ENCODE measurements at places on chromosomes 11 and 22. TPM values are rescaled to one million over a fixed set of nuclear protein-coding genes. Genes with fewer than 3 reads are reported as not detected.

ST14 gene
- total RNA-seq = 121 TPM

LRRC75B gene
- total RNA-seq = 5.0 TPM

KCNE3 gene
- 2.5 TPM for total RNA-seq

CHST1 gene
- 3.0 TPM for total RNA-seq

KRTAP5-8 gene
- total RNA-seq = 0.32 TPM

KCNC1 gene
- not detected for total RNA-seq

TMEM123 gene
- 131 TPM for total RNA-seq

IFITM1 gene
- total RNA-seq = 59.8 TPM

PDGFD gene
- 0.76 TPM for total RNA-seq

PATE4 gene
- total RNA-seq = not detected

BARX2 gene
- total RNA-seq = 92.8 TPM

IL17RA gene
- total RNA-seq = 8.0 TPM

CELSR1 gene
- 36.0 TPM for total RNA-seq

ASCL2 gene
- 2.0 TPM for total RNA-seq

NAV2 gene
- 17.0 TPM for total RNA-seq

PTPRJ gene
- 2.0 TPM for total RNA-seq

MS4A1 gene
- total RNA-seq = 2.9 TPM

OR51B5 gene
- not detected for total RNA-seq

SOX10 gene
- total RNA-seq = 0.44 TPM

ELMOD1 gene
- total RNA-seq = not detected

TLCD5 gene
- total RNA-seq = 0.48 TPM

NAALADL1 gene
- total RNA-seq = 2.7 TPM

MMP1 gene
- total RNA-seq = 3.5 TPM

TBRG1 gene
- 18.5 TPM for total RNA-seq

ZBTB16 gene
- total RNA-seq = 5.4 TPM

OR8J1 gene
- total RNA-seq = not detected

HTR3B gene
- total RNA-seq = 0.28 TPM
